ENCODE measurements at places on chromosomes 1 and 21. TPM values are rescaled to one million over a fixed set of nuclear protein-coding genes. Genes with fewer than 3 reads are reported as not detected.

- H3K4me3 ChIP-seq, result no peak overlapping the region
- H3K27me3 ChIP-seq, result no peaks in the 10 kb centered on the region
- no peak for DNase-seq
- no peaks in the 10 kb centered on the region for H3K4me1 ChIP-seq
- no peak overlapping the region for H3K27ac ChIP-seq
Measured at GRCh38 chr1:94105957-94106529, 14.9 kb downstream of the ABCA4 start.

KCNE1 gene
- 6.4 TPM for total RNA-seq

TRABD2B gene
- total RNA-seq, result not detected

LCE6A gene
- not detected for total RNA-seq

DNA sequence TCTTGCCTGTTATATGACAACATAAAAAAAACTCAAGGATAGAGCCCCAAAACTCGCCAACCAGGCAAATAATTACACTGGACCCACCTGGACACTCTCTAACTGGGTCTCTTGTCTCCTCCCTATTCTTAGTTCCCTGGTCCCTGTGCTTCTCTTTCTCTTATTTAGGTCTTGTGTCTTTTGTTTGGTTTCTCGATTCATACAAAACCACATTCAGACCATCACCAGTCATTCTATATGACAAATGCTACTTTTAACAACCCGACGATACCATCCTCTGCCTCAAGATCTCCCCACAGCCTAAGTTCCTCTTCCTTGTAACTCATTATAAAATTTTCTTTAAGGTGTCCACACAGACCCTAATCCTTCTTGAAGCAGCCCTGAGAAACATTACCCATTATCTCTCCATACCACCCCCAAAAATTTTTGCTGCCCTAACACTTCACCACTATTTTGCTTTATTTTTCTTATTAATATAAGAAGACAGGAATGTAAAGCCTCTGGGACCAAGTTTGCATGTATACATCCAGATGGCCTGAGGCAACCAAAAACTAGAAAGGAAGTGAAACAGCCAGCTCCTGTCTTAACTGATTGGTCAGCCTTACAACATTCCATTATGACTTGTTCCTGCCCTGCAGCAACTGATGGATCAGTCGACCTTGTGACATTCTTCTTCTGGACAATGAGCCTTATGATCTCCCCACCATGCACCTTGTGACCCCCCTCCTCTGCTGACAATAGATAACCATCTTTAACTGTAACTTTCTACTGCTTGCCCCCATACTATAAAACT lies 638.2 kb downstream of the AMY1C start:
- H3K4me1 ChIP-seq, result no peaks in the 10 kb centered on the region
- no peaks in the 10 kb centered on the region for H3K27me3 ChIP-seq
- no peak for DNase-seq
- no peak overlapping the region for H3K4me3 ChIP-seq
- H3K36me3 ChIP-seq, result no peaks in the 10 kb centered on the region

OR2T11 gene
- not detected for total RNA-seq
